ENCODE measurements at places on chromosomes 7 and 10.

- no peak for DNase-seq
- no peaks in the 10 kb centered on the region for H3K4me1 ChIP-seq
- H3K27me3 ChIP-seq = peaks cover 4% of the 10 kb centered on the region
- no peaks in the 10 kb centered on the region for H3K36me3 ChIP-seq
These were observed 17.7 kb upstream of the EXOC4 start for GRCh38 chr7:133234961-133235875.

DNA sequence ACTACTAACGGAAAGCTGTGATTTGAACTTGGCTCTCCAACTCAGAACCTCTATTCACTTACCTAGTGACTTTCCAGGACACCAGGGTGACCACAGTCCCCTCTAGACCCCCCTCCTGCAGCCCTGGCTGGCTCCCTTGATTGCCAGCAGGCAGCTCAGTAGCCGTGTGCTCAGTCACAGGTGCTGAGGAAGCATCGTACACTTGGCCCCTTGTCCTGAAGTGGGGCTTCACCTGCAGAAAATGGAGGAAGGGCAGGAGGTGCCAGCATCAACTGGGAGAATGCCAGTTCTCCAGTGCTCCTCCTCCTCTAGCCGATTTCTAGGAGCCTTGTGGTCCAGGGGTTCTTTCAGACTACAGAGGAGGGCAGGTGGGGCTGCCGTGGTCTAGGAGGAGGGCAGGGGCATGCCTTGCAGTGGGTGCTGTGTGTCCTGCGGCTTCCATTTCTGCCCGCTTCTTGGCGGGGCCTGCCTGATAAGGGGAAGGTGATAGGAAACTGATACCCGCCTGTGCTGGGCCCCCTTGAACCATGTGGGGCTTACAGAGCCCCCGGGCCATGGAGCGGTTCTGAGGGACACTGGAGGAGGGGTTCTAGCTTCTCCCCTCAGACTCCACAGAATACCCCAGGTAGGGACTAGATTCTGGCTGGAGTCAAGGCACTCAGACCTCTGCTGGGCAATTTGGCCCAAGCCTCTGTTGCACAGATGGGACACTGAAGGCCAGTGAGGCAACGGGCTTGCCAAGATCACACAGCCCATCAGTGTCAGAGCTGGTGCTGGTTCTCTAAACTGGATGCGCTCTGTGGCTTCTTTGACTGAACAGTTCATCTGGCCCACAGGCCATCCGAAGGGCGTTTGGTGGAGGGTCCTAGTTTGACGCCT is 14.0 kb downstream of the FAM241B start:
- H3K4me1 ChIP-seq = no peaks in the 10 kb centered on the region
- DNase-seq = no peak
- H3K36me3 ChIP-seq = no peaks in the 10 kb centered on the region
- no peak overlapping the region for H3K27ac ChIP-seq
- H3K4me3 ChIP-seq = no peak overlapping the region

GRCh38 chr10:1375346-1376170 is 319.4 kb downstream of the WDR37 start:
- no peak overlapping the region for H3K4me3 ChIP-seq
- peaks cover 82% of the 10 kb centered on the region for H3K27me3 ChIP-seq
- DNase-seq = no peak

DNA sequence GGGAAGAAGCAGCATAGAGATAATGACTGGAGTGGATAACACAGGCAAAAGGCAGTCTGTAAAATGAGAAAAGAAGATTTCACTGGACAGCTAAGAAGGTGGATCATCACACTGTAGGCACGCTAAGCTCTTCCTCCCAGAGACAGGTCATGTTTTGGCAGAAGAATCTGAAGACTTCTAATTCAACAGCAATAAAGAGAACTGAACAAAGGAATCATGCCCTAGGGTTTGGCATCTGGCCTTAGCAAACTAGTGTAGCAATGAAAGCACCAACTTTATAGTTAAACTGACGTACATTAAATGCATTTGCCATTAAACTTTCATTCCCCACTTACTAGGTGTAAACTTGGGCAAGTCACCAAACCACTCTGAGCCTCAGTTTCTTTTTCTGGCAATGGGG is 84.4 kb upstream of the SEM1 start:
- H3K27ac ChIP-seq = peak overlapping the region; percentile 33
- no peaks in the 10 kb centered on the region for H3K4me1 ChIP-seq
- no peak for DNase-seq
- H3K4me3 ChIP-seq = no peak overlapping the region
- H3K36me3 ChIP-seq = no peaks in the 10 kb centered on the region
